ENCODE measurements at places on chromosomes 1 and 21.

DNA sequence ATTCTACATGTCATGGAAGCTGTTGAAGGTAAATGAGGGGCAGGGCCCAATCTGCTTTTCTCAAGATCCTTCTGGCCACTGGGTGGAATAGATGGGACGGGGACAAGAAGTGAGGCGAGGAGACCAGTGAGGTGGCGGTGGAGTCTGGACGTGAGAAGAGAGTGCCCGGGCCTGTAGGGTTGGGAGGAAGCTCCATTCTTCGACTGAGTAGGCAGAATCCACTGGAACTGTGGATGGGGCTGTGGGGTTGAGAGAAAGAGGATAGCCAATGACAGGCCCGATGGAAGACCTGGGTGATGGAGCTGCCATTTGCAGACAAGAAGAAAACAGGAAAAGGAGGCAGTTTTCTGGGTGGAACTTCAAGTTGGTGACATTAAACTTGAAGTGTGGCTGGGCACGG is 10.3 kb downstream of the SLC1A7 start:
- no peak for DNase-seq

DNA sequence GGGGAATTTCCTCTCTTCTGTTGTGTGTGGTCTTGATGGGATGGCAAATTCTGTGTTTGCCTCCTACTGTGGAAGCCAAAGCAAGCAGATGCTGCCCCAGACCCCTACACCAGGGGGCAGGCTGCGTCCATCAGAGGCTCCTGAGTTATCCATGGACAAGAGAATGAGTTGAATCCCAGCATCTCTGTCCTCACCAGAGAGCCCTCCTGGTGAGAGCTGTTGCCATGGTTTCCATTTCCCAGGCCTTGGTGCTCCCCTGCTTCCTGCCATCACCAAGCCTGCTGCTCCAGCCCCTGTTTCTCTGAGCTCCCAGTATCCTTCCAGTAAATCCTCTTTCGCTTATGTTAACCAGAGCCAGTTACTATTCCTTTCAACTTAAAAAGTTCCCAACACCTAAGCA is 20.4 kb upstream of the GNG12 start:
- no peak for DNase-seq

- no peak for DNase-seq
Measured at GRCh38 chr1:56336982-56337381, 242.4 kb downstream of the PLPP3 start.

GRCh38 chr1:81174052-81174451 is 626.7 kb upstream of the ADGRL2 start:
- no peak for DNase-seq

DNA sequence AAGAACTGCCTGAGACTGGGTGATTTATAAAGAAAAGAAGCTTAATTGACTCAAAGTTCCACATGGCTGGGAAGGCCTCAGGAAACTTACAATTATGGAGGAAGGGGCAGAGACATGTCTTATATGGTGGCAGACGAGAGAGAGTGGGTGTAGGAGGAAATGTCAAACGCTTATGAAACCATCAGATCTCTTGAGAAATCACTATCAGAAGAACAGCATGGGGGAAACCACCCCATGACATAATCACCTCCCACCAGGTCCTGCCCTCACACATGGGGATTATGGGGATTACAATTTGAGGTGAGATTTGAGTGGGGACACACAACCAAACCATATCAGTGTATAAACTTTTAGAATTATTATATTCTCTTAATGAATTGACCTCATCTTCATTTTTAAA is 335.9 kb upstream of the DPYD start:
- no peak for DNase-seq

DNA sequence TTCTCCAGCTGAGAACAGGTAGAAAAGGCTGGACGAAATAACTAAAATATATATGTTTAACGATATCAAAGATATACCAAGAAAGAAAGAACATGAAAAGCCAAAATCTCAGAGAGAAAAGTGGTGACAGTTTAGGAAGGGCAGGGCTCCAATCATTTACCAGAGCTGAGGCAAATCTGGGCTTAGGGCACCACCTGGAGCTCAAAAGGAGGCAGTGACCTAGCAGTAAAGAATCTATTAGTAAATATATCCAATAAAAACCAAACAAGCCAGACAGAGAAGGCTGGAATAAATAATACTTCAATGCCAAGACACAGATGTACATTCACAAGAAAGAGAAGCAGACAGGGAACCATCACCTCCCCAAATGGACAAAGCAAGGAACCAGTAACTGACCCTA is 43.5 kb downstream of the CHIA start:
- DNase-seq, result no peak

DNA sequence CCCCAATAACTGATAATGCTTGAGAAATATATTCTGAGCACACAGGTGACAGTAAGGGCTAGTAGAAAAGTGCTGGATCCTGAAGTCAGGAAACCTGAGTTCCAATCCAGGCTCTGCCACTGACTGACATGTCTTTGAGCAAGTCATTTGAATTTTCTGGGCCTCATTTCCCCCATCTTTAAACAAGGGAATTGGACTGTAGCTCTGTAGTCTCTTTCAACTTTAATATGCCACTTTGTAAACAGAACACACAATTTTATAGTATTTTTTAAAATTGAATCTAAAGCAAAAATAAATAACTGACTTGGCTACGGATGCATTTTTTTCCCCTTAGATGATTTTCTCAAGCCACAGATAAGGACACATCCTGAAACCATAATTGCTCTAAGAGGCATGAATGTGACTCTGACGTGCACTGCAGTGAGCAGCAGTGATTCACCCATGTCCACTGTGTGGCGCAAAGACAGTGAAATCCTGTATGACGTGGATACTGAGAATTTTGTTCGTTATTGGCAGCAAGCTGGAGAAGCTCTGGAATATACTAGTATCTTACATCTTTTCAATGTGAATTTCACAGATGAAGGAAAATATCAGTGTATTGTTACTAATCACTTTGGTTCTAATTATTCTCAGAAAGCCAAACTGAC is 37.0 kb downstream of the LRIG2 start:
- no peak for DNase-seq

DNA sequence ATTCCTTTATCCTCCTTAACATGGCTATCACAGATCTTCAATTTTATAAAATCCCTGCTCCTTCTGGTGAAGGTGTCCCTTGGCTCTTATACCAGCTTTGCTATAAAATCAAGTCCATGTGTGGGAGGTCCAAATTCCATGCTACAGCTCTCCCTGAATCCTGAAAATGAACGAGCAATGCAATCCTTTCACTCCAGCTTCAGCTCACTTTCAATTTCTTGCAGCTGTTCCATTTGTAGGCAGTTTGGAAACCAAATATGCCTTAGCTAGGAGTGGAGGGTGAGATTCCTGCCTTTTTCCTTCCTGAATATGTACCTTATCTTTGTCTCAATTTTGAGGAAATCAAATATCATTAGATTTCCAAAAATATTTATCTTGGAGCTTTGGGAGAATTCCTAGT is 402.6 kb downstream of the TTLL7 start:
- no peak for DNase-seq

DNA sequence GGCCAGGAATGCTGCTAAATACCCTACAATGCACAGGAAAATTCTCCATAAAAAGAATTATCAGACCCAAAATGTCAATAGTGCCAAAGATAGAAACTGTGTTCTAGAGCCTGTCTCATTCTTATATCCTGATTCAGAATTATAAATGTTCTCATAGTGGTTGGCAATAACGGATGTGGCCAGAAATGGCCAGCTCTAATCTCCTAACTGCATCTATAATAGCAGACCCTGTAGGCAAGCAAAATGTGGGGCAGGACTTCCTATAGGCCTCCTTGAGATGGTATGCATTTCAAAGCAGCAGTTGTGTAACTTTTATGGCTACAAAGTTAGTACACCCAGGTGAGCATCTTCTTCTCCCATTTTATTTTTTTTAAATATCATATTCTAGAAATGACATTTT is 95.9 kb upstream of the SGIP1 start:
- DNase-seq, result no peak

DNA sequence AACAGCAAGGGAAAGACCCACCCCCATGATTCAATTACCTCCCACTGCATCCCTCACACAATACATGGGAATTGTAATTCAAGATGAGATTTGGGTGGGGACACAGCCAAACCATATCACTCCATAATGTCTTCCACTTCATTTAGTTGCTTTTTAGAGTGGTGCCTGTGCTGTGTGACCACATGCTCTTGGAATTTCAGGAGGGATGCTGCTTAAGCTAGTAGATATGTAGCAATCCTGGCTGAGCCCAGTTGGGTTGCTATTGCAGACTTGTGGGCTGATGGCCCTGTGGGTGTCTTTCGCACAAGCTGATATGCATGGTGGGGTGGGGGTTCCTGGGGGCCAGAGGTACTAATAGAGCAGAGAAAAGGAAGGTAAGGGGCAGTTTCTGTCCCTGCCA is 160.4 kb upstream of the SYT6 start:
- no peak for DNase-seq

DNA sequence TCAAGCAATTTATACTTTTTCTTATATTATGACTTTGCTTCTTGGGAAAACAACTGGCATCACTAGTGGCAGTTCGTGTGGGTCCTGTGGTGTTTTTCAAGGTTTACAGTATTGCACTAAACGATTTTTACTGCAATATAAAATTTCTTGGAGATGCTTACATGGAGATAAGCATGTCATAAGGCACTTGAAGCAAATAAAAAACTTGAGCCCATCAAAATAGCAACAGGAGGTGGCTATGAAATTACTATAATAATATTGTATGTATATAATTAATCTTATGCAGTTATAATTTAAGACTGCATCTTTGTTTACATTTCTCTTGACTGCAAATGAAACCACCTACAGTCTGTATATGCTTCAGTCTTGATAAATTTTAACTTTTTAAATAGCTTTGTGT is 29.3 kb upstream of the CHAF1B start:
- no peak for DNase-seq

DNA sequence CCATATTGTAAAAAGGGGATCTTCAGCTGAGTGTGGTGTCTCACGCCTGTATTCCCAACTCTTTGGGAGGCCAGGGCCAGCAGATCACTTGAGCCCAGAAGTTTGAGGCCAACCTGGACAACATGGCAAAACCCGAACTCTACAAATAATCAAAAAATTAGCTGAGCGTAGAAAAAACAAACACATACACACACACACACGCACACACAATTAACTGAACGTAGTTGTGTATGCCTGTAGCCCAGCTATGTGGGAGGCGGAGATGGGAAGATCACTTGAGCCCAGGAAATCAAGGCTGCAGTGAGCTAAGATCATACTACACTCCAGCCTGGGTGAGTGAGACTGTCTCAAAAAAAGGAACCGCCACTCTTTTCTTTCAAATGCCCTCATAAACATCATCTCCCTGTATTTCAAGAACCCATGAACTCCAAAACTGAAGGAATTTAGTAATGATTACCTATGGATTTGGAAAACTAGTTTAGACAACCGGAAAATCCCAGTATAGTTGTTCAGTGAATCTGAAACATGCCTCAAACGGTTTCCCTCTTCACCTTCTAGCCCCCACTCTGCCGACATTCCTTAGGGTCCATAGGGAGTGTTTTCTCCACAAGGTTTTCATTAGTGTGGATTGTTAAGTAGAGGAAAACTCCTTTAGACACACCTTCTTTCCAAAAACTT is 4.5 kb downstream of the TXNIP start:
- DNase-seq, result no peak

DNA sequence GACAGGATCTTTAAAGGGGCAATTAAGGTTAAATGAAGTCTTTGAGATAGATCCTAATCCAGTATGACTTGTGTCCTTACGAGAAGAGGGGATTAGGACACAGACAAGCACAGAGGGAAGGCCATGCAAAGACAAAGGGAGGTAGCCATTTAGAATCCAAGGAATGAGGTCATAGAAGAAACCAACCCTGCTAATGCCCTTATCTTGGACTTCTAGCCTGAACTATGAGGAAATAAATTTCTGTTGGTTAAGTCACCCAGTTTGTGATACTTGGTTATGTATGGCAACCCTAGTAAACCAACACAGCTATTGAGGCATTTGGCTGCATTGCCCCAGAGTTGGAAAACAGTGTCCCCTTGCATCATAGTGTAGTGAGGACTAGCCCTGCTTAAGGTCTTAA is 121.3 kb downstream of the MAST2 start:
- DNase-seq, result no peak

- DNase-seq, result no peak
Measured at GRCh38 chr1:214448536-214448935, 102.9 kb downstream of the PTPN14 start.

DNA sequence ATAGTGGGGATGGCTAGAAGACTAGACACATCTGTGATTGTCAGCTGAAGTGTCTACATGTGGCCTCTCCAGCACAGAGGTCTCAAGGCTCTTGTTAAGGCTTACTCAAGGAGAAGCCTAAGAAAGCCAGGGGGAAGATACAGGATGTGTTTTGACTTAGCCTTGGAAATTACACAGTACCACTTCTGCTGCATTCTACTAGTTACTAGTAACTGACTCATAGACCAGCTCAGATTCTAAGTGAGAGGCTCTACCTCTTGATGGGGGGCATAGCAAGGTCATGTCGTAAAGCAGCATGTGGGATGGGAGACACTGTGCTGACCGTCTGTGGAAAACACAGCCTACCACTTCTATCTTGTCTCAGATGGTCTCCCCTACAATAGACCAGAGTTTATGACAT is 99.5 kb downstream of the UBE2U start:
- no peak for DNase-seq

DNA sequence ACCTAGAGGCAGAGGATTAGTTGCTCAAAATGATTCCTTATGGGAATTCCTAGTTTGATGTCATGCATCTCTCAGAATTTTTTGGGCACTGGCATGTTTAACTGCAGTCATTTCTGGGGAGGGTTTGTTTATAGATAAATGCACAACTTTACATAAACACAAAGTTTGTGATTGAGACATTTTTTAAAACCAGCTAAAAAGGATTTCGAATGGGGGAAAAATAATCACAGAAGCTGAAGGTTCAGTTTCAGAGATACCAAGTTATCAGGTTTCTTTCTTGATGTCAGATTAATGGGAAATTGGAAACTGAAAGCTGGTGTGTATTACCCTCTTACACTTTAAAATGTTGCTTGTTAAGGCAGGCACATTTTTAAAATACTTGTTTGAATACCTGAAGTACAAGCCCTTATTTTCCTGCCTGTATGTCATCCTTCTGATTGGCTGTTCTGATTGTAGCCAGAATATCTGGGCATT is 72.1 kb downstream of the DISP1 start:
- no peak for DNase-seq
